Fibroblast of villous mesenchyme (primary cell): ENCODE measurements at places on chromosomes 13 and 19. TPM values are rescaled to one million over a fixed set of nuclear protein-coding genes. Genes with fewer than 3 reads are reported as not detected.

The KLK10 gene
- not detected in 2 replicates for total RNA-seq

The LGI4 gene
- not detected in 2 replicates for total RNA-seq

The SLC44A2 gene
- 81.8 and 88.5 TPM in 2 replicates for total RNA-seq

The C13orf42 gene
- not detected in 2 replicates for total RNA-seq

The ZAR1L gene
- total RNA-seq: under 0.01 TPM in 2 replicates

The ZNF709 gene
- total RNA-seq: 1.9 and 3.0 TPM in 2 replicates

The ZNF253 gene
- total RNA-seq: 2.3 and 5.6 TPM in 2 replicates

The GJB6 gene
- total RNA-seq: not detected in 2 replicates

The PRODH2 gene
- not detected in 2 replicates for total RNA-seq

DNA sequence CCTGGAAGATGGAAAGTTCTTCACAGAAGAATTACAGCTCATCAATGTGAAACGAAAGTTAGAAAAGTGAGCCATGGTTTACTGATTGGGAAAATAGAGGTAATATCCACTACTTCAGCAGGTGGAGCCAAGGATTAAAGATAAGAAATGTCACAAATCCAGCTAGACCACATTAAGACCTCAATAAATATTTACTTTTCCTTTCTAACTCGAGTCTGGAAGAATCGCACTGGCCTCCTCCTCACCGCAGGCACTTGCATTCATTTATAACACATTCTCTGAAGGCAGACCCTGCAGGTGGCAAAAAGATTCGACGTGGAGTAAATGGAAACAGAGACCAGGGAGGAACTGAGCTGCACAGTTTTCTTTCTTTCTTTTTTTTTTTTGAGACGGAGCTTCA is 7.4 kb downstream of the SLC35E1 start:
- no peak for DNase-seq

DNA sequence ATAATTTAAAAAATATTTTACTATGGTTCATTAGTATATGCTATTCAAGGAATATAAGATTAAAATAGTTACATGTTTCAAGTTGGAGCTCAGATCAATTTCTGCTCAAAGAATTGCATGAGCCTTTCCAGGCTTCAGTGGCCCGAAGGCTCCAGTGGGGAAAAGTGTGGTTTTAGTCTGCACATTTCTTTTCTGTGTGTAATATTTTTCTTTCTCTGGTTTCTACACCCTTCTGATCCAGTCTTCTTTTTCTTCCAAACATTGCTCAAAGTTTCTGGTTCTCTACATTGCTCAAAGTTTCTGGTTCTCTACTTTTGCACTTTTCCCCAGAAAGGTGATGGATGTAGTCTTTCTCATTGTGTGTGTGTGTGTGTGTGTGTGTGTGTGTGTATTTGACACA is 64.7 kb upstream of the OXGR1 start:
- no peak for DNase-seq

DNA sequence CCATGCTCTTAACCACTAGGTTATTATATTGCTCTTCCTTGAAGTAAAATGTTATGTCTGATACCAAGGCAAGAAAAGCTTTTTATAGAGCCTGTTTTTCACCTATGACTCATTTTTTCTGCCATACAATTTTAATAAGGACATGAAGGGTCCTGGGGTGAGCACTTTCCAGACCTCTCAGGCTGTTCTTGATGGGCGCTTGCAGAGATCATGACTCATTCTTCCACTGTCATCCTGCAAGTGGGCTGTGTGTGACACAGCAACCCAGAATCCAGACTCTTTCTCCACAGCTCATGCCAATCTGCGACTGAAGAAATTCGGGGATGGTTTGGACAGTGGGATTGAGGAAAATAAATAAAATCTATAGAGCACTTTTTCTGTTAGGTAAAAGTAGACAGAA is 506.7 kb upstream of the NBEA start:
- DNase-seq: peak; percentile 40

DNA sequence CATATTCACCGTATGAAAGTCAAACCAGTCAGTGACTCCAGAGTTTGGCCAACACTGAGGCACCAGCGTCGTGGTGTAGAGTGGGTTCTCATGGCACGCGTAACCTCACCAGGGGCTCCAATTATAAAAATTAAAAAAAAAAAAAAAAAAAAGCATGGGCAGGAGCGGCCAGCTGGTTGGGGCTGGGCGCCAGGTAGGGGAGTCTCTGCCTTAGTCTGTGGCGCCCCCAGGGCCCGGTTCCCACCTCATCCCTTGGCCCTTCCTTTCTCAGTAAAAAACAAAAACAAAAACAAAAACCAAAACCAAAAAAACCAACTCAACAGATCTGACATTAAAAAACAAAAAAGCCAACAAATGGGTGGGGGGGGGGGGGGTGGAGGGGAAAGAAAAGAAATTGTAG is 4.6 kb upstream of the EPHX3 start:
- DNase-seq: no peak

GRCh38 chr19:40208602-40209001 is 9.6 kb downstream of the TTC9B start:
- DNase-seq: no peak

GRCh38 chr19:49793561-49793840 is 19.6 kb downstream of the FUZ start:
- DNase-seq: no peak

DNA sequence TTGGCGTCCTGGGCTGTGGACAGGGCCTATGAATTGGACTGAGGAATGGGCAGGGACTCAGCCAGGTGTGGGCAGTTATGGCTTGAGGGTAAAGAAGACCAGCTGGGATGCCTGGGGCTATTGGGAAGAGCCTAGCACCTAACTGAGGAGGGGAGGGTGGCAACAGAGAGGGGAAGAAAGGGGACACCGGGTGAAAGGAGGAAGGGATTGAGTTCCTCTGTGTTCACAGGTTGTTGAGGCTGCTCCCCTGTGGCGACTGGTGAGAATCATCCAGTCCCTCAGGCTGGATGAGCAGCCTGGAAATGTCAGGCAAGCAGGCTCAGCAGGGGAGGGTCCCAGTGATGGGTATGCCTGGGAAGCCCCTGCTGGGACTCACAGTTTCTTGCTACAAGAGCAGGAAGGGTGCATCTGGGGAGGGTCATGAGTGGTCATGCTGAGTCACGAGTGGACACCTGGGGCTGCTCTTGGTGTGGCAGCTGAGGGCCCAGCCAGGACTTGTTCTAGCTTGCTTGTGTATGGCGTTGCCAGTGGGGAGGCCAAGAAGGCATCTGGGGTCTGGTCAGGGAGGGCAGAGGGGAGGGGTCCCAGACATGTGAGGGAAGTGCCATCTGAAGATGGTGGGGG is 1.4 kb downstream of the ZNF324 start:
- DNase-seq: no peak

DNA sequence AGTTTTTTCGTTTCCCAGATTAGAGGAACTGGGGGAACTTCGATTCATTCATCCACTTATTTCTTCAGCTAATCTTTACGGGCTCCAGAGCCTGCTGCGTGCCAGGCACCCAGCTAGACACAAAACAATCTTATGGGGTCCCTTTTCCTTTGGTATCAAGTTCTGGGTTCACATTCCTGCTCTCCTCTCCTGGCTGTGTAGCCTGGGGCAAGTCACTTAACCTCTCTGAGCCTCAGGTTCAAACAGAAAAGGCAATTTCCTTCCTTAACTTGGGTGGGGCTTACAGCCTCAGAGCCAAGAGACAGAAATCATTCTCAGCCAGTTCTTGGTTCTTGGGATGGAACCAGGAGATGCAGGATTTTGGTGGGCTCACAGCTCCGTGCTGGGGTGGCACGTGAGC is 5.9 kb downstream of the SHD start:
- DNase-seq: no peak

GRCh38 chr19:33125929-33126388 is 6.0 kb upstream of the WDR88 start:
- DNase-seq: peak; percentile 73

- peak; percentile 40 for DNase-seq
Observed at GRCh38 chr13:32581177-32581786, 5.0 kb upstream of the PDS5B start.

GRCh38 chr19:32336259-32337083 is 8.9 kb upstream of the ZNF507 start:
- DNase-seq: peak; percentile 74

DNA sequence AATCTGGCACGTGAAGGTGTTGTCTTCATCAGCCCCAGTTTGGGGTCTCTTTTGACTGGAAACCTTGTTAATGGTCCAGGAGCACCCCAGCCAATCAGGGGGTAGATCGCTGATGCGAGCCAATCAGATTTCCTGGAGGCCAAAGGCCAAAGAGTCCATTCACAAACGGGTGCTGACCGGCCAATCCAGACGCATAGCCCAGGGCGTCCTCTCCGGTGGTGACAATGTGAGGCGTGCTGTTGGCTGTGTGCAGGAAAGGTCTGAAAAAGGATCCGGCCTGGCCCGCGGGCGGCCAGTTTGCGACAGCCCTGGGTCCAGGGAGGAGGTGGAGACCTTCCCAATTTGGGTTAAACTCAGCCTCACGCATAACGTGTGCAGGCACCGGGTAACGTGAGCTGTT is 3.1 kb downstream of the MAST3 start:
- no peak for DNase-seq

DNA sequence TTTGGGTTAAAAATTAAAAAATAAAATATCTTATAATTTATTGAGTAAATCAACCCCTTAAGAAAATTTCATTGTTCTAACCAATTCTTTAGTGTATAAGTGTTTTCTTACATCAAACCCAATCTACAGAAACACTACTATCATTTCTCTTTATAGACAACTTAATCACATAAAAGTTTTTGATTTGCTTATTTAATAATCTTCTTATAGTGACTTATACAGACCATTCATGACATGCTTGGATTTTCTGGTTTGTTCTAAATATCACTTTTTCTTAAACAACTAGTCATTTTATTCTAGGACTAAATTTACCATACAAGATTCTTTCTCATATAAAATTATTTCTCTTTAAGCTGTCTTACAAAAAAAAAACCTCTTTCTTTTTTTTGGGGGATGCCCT is 27.3 kb upstream of the ZSCAN5A start:
- DNase-seq: no peak

- no peak for DNase-seq
Observed at GRCh38 chr13:41394166-41394565, 63.2 kb upstream of the RGCC start.

DNA sequence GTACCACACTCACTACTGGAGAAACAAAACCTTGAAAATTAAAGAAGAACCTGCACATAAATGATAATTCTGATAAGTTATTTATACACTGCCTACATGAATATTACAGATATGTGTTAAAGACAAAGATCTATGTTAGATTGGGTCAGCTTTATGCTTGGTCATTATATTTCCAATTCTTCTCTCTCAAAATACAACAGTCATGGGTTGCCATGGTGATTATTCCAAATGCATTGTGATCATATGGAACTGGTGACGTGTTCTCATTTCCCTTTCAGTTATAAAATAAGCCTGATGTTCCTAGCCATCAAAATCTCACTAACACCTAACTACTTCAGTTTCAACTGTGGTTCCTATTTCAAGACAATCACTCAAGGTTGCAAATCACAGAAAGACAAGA is 1416.4 kb downstream of the UQCRFS1 start:
- DNase-seq: no peak

DNA sequence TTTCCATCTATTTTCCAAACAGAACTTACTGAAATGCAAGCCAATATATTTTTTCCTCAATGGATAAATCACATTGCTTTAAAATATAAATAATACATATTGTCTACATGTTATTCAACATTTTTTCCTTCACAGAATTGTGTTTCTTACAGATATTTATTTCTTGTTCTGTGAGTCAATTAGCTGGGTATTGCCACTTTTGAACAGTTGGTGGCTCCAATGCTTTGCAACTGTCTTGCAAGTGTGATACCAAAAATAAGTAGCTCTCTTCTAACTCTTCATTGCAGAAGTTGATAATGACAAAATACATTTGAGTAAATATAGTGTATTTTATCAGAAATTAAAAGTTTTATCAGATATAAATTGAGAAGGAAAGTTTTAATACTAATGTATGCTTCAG is 17.1 kb upstream of the GPC5 start:
- peak; percentile 5 for DNase-seq

DNA sequence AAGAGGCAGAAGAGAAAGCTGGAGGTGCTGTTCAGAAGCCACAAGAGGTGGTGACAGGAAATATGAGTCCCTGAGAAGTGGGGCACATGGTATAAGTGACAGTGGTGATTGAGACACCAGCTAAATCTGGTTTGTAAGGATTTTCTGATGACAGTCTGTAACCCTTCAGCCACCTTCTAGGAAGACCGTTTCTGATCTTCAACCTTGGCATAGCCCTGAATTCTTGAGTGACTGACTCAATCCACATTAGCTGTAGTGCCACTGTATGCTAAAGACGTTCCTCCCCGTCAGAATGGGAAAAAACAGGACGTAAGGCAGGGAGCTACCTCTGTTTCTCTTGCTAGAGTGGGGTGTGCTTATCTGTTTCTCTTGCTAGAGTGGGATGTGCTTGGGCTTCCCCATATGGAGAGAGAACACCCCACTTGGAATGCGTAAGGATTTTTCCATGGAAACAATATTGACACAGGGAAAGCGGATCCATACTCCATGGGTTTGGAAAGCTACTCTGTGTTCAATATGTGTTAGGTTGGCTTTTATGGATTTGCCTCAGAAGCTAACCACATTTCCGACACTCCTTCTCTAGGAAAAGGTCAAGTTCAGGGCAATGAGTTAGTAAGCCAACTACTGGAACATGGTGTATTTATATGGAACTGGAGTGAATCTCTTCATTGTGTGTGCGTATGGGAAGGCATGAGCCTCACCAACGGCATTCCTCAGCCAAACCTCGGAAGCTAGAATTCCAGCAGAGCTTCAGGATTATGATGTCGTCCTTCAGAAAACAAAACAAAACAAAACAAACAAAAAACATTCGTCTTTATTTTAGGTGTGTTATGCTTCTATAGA is 948.8 kb upstream of the SLC10A2 start:
- peak; percentile 59 for DNase-seq

GRCh38 chr13:46173656-46174055 is 8.3 kb downstream of the LCP1 start:
- DNase-seq: no peak

DNA sequence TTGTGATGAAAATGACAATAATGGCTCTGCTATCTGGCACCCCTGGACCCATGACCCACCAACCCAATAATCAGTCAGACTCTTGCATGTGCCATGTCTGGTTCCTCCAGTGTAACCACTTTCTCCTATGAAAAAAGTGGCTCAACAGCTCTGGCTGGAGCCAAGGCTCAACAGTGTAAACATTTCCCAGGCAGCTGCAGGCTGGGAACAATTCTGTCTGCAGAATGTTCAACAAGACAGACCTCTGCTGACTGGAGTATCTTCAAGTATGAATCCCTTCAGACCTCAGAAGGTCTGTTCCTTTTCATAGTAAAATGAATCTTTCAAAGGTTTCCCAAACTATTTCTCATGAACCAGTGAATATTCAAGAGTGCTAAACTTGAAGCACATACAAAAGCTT is 410.1 kb upstream of the HTR2A start:
- DNase-seq: peak; percentile 66

GRCh38 chr19:55484593-55485438 is at the start of gene NAT14:
NAT14 (plus strand) TSS chr19:55485188; CDS start chr19:55485709, 521 bp downstream.
- DNase-seq: peak; percentile 65
